ENCODE measurements at places on chromosomes 13 and 19.
A peak's percentile ranks its signal among the peaks of the same experiment; 100 is the strongest.

DNA sequence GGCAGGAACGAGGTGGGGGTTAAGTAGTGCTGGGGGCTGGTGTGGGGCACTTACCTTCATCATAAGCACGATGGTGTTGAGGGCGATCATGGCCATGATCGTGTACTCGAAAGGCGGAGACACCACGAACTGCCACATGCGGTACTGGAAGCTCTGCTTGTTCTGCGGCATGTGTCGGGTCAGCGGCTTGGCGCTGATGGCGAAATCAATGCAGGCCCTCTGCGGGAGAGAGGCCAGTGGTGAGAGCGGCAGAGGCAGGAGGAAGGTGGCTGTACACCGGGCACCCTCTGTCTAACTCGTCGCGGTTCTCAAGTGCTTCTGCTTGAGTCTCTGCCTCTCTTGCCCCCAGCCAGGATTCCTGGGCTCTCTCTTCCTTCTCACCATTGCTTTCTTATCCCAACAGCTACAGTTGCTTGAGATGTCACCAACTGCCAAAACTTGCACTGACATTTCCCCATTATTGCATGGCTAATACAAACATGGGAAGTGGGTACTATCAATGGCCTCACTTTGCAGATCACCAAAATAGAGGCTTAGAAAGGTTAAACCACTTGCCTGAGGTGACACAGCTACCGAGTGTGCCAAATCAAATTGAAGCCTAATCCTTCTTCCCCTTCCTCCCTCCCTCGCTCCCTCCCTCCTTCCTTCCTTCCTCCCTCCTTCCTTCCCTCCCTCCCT, 105.0 kb downstream of the IER2 start:
- DNase-seq = no peak

DNA sequence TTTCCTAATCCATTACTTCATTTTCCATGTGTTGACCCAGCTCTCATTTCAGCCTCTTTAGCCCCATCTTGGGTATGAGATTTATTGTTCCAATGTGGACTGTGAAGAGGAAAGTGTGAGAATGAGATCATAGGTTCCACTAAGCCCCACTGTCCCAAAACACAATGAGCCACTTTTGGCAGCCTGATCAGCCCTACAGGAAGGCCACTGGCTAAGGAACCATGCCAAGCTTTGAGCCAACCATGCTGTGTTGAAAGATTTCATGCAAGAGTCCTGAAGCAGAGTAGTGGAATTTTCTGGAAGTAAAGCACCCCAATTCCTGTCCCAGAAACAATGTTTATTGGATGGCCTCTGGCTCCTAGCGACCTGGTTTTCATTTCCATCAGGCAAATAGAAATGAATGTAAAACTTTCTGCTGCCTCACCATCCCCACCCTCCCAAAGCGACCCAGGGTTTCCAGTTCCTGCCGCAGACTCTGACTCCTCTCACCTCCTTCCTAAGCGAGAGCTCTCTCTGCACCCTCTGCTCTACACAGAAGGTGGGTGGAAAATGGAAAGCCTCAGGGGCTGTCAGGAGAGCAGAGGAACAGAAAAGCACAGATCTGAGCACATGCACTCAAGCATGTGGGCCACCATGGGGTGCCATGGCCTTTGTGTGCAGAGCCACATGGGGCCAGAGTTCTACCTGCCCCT, 73.1 kb downstream of the KCTD12 start:
- DNase-seq = no peak

DNA sequence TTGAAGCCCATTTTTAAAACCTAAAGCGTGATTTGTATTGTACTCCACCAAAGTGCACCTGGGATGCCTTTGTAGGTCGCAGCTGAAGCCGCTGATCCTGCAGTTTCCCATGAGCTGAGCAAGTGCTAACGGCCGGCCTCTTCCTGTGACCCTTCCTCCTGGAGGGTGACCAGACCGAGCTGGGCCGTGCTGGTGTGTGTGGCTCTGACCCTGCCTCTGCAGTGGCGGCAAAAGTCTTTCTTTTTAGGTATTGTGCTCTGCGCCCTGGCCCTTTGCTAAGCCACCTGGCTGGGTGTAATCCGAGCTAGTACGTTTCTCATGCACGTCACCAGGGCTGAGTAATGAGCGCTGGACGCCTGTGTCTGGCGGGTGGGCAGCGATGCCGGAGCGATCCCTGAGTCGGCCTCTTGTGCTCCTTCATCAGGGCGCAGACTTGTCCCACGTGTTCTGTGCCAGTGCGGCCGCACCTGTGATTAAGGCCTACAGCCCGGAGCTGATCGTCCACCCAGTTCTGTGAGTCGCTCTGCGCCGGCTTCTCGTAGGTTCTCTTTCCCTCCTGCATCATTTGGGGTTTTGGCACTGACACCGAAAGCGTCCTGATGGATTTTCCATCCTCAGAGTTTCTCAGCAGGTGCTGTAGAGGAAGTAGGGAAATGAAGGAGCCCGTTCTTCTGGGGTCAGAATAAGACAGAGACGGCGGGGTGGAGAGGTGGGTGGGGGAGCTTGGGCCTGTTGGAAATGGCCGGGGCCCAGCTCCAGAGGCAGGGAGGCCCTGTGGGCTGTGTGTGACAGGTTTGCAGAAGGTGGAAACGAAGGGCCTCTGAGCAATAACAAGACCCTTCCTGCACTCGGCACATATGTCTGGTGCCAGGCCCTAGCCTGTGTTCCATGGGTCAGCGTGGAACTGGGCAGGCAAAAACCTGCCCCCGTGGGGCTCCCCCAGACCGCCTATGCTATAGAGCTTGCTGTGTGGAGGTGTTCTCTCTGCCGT, 9.7 kb downstream of the NAXD start:
- no peak for DNase-seq

- no peak for DNase-seq
Measured at GRCh38 chr13:101703081-101703480, 250.6 kb downstream of the ITGBL1 start.

DNA sequence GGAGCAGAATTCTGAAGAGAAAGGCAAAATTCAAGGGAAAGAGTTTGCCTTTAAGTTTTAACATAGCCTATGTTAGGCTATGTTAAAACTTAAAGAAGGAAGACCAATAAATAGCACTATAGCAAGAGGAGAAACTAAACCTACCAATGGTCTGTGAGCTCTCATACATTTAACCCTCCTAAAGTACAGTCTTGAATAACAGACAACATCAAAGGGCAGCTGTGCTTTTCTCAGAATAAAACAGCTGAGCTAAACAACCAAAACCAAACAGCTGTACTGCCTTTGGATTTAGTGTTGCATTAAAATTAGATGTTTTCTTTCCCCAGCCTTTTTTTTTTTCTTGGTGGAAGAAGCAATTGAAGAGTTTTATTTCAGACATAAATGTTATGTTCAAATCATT, 34.0 kb downstream of the KLF5 start:
- DNase-seq = no peak

DNA sequence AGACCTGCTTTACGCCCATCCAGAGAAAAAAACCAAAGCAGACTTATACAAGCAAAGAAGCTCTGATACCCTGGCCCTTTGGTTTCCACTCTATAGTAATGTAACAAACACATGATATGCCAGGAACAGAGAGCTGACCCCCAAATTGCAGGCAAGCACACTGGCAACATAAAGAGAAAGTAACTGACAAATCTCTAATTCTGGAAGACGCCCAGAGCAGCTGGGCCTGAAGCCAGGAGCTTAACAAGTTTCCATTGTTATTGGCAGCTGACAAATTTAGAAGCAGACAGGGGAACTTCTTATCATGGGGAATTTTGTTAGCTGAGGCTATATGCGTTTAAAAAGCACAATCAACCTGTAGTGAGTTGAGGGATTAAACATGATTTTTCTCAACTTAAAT, 158.0 kb downstream of the DLEU7 start:
- peak; percentile 76 for DNase-seq

DNA sequence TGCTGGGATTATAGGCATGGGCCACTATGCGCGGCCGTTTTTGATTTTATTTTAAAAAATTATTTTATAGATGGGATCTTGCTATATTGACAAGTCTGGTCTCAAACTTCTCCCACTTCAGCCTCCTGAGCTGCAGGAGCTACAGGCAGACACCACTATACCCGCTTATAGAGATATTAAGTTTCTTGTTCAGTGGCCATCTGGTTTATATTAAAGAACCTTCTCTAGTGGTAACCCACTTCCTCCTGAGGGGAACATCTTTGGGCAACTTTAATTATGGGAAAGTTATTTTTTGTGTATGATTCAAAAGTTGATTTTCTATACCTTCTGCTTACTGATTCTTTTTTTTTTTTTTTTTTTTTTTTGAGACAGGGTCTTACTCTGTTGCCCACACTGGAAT, 172.7 kb downstream of the KLF5 start:
- DNase-seq = no peak

DNA sequence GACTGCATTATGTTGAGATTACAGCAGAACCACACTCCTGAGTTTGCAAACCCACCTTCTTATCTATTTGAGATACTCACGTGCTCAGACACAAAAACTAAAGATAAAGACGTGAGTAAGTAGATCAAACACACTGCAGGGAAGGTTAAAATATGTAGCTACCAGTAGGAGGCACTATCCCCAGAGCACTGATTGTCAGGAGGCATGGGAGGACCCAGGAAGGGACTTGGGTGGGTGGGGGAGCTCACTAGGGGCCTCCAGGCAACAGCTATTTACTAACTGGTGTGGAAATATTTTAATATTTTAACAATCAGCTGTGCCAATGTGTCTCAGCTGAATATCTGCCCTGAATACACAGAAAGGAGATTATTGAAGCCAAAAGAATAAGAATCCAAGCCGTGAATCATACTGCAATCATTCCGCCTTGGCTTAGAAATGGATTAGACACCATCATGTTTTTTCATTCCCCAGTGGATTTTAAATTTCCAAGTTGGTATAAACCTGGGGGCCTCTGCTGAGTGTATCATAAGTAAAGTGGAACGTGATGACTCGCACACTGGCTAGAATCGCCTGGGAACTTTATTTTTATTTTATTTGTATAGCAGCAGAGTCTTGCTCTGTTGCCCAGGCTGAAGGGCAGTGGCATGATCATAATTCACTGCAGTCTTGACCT, 73.2 kb upstream of the CACNA1A start:
- no peak for DNase-seq

DNA sequence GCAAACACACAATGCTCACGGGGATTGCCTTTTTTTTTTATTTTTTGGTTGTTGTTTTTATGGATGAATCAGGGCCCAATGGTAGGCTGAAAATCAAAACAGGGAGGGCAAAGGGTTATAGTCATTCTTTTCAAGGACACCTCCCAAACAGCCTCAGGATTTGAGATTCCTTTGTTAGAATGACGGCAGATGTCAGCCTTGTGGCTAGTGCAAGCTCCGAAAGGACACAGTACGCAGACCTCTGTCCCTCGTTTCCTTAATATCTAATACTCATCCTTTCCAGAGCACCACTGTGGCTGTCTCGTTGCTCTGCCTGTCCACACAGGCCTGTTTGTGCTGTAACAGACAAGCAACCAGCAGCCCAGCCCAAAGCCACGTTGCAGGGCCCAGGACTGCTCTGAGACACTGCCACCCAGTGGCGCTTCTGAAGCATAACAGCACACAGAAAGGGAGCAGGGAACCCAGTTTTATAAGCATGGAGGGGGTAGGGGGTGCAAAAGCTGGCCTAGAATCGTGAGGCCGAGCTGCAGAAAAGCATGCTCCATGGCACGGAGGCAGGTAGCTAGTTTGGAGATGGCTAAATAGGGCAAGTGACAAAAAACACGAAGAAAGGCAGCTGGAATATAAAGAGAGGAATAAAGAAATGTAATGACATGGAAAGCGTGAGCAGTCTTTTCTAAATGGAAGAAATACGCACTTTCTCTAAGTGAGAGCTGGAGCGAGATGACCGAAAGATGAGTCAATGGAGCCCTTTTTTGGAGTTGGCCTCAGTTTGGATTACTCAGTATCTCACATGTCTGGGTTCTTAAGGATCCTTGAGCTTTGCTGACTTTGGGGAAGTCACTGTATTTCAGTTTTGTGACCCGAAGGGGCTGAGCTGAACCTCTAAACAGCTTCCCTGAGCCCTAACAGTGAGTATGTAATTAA, 40.7 kb upstream of the MEDAG start:
- peak; percentile 41 for DNase-seq

- no peak for DNase-seq
Measured at GRCh38 chr13:90690458-90691080, 656.9 kb upstream of the MIR17HG start.

GRCh38 chr13:22118158-22118557, 447.3 kb downstream of the FGF9 start:
- DNase-seq = no peak

GRCh38 chr19:35291916-35292315, at the start of gene MAG:
Gene MAG, plus strand, starts transcription at chr19:35292161. Its CDS starts 3,248 bp downstream, at chr19:35295409.
- no peak for DNase-seq

GRCh38 chr13:23833733-23834611, 55.2 kb downstream of the MIPEP start:
- DNase-seq = no peak

GRCh38 chr19:3537438-3538240, 1.3 kb upstream of the TEKTIP1 start:
- DNase-seq = no peak

- no peak for DNase-seq
Measured at GRCh38 chr13:41434831-41435520, 22.4 kb upstream of the RGCC start.

DNA sequence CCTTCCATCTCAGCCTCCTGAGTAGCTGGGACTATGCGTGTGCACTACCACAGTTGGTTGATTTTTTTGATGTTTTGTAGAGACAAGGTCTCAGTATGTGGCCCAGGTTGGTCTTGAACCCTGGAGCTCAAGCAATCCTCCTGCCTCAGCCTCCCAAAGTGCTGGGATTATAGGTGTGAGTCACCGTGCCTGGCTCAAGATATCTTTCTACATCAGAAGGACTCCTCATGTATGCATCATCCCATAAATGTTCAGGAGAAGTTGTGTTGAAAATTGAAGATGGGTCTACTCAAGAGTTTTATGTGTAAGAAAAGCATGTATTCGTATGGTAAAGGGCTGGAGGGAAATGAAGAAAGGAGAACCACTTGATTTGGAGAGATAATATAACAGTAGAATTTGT, 71.8 kb upstream of the STK24 start:
- no peak for DNase-seq
